ENCODE measurements at places on chromosomes 6 and 20.

DNA sequence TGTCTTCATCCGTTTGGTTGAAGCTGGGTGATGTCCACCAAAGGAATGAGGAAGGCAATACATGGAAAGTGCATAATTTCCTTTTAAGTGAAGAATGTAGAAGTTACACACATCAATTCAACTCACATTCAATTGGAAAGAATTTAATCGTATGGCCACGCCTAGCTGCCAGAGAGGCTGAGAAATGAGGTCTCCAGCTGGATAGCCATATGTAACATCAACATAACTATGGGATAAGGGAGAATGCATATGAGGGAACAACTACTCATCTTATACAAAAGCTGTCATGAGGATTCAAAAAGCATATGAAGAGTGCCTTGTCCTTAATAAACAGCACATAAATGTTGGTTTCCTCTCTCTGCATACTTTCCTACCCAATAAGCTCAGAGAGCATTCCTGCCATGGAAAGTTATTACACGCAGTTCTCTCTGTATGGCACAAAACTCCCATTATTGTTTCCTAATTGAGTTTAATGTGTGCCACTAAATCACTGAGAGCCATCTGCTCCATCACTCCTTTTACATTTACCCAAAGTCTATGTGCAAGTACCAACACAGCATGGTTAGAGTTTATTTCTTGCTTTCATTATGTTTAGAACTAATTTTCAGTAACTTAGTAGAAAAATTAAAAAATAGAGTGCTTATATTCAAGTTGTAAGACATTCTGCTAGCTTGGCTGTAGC is 21.4 kb upstream of the TFAP2D start:
- DNase-seq: no peak

GRCh38 chr6:153963352-153963751 is 75.7 kb upstream of the OPRM1 start:
- no peak for DNase-seq

DNA sequence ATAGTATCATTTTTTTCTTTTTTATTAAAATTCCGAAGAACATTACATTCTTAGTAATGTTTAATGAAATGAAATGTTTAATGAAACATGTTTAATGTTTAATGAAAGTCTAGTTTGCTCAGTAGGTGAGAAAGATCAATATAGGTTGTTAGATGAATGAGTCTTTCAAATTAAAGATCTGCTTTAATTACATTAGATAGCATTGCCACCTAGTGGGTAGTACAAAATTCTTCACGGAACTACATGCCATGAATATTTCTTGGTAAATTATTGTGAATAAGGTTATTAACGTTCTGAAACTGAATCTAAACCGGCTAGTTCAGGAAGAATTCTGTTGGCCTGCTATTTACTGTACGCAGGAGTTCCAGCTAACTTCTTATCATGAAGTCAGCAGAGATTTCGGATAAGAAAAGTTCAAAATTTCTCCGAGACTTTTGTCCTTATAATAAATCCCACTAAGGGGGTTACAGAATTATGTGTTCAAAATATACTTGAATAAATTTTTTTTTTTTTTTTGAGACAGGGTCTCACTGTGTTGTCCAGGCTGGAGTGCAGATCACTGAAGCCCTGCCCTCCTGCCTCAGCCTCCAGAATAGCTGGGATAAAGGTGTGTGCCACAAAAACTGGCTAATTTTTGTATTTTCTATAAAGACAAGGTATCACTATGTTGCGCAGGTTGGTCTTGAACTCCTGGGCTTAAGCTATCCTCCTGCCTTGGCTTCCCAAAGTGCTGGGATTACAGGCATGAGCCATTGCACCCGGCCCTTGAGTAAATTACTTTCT is 7.9 kb upstream of the GMNN start:
- no peak for DNase-seq

- DNase-seq: no peak
Observed at GRCh38 chr6:124033501-124033900, 229.8 kb downstream of the NKAIN2 start.

DNA sequence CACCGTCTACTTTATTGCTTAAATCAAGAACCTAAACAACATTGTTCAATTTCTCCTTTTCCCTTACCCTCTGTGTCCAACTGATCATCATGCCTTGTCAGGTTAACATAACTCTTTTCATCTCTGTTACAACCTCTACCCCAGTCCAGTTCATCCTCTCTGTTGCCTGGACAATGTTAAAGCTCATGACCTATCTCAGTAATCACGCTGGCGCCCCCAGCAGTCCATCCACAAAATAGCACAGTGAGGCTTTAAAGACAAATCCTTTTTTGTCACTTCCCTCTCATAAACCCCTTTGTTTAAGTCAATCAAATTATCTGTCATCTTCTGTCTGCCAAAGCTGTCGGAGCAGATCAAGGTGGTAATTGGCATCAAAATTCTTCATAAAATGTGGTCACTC is 140.1 kb downstream of the QKI start:
- DNase-seq: peak; percentile 23

DNA sequence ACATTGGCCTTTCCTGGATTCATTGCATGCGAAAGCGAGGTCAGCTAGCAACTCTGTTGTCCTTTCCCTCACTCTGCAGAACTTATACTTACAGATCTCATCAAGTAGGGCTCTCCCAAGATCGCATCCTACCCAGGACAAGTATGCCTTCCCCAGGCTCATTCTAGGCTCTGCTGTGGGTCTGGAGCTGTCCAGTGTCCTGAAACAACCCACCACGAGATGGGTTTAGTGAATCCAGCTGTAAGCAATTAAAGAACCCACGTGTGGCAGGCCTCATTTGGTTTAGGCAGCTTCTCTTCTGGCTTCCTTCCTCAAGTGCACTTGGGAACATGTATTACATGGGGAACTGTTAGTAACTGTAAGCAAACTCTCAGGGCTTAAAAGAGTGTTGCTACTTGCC is 406.5 kb upstream of the CHD6 start:
- DNase-seq: no peak

GRCh38 chr20:56957737-56958553 is 308.5 kb downstream of the BMP7 start:
- DNase-seq: no peak

DNA sequence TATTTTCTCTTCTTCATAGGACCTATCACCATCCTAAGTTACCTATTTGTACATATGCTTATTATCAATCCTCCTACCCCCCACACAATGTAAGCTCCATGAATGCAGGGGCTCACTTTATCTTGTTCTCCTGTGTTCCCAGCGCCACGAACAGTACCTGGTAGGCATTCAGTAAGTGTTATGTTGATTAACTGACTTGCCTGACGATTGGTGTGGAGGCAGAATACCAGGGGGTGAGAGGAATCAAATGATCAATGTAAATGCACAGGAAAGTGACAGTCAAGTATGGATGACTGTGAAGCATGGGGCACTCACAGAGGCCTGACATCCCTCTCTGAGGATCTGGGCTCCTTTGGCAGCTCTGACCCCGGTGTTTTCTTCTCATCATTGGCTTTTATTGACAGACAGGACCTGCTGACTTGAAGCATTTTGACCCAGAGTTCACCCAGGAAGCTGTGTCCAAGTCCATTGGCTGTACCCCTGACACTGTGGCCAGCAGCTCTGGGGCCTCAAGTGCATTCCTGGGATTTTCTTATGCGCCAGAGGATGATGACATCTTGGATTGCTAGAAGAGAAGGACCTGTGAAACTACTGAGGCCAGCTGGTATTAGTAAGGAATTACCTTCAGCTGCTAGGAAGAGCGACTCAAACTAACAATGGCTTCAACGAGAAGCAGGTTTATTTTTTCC is 6.1 kb upstream of the IFT52 start:
- peak; percentile 66 for DNase-seq

- DNase-seq: peak; percentile 100
Observed at GRCh38 chr6:133609415-133610226, 279.3 kb upstream of the TCF21 start.

GRCh38 chr6:30093951-30094661 is 18.5 kb upstream of the RNF39 start:
- DNase-seq: no peak

DNA sequence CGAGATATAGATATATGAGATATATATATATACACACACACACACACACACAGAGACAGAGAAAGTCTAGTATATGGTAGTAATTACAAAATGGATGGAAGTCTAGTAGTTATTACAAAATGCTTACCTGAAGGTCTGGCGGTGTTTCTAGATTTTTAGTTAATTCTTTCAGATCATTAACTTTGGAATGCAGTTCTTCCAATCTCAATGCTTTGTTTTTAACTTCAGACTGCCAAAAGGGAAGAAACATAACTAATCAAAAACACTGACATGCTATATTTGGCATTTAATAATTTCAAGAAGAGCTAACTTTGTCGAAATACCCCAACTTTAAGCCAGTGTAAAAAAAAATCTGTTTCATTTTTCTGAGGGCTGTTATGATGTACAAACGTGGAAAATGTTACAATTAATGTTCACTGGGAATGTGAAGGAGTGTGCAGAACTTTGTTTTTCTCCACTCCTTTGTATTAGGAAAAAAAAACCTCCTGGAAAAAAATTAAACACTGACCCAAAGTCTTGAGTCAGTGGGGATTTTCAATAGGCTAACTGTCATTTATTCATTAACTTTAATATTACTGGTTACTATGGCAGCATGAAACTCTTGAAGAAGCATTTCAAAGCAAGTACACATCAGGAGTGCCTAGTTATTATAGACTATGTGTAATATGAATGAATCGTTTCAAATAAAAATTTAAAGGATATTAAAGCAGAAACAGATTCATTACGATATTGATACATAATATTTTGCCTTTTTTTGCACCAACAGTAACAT is 232.9 kb downstream of the SYNE1 start:
- no peak for DNase-seq

DNA sequence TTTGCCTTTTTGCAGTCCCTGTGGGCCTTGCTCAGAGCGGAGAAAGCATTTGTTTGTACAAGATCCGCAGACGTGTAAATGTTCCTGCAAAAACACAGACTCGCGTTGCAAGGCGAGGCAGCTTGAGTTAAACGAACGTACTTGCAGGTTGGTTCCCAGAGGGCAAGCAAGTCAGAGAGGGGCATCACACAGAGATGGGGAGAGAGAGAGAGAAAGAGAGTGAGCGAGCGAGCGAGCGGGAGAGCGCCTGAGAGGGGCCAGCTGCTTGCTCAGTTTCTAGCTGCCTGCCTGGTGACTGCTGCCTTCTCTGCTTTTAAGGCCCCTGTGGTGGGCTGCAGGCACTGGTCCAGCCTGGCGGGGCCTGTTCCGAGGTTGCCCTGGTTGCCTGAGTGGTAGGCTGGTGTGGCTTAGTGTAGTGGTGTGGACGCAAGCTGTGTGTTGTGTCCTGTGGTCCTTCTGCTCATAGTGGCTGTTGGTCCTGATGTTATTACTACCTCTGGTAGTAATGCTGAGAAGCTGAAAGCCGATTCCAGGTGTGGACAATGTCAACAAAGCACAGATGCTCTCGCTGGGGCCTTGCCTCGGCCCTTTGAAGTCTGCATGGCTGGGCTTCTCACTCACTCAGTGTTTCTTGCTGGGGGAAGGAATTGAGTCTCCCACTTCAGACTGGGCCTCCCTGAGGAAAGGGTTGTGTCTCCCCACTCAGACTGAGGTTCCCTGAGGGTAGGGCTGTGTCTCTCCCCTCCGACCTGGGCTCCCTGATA is 12.1 kb downstream of the VEGFA start:
- no peak for DNase-seq

DNA sequence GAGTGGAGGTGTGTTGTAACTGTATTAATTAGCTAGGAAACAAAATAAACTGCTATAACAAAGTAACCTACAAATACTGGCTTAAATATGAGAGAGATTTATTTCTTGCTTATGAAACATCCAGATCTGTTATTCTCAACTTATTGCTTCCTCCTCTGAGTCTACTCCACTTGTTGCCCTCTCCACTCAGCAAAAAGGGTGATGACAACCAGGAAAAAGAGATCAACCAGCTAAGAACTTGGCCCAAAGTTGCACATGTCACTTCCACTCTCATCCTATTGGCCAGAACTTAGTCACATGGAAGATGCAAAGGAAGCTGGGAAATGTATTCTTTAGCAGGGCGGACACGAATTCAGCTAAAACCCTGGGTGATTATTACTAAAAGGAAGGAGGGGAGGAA is 5.2 kb upstream of the TP53RK start:
- no peak for DNase-seq

- DNase-seq: no peak
Observed at GRCh38 chr6:151452750-151453427, 963 bp upstream of the RMND1 start.

- DNase-seq: peak; percentile 57
Observed at GRCh38 chr20:881051-881782, 34.9 kb downstream of the ANGPT4 start.

GRCh38 chr6:140083375-140083774 is 708.9 kb upstream of the CITED2 start:
- no peak for DNase-seq

DNA sequence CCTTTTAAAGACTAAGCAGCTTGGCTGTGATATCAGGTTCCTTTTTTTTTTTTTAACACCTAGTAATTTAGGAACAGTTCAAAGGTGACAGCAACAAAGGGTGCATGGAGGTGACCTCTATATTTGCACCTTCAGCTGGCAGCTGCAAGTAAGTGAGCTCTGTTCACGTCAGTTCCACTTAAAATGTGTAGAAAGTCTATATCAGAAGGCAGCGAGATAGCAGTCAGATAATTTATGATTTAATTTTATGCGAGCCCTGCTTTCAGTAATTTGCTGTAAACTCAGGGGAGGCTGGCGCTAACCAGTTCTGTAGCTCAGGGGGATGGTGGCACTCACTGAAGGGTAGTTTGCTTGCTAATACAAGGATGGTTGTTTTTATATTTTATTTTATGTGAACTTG is 602.8 kb upstream of the MMS22L start:
- DNase-seq: no peak

GRCh38 chr6:6003621-6004366 is 2.9 kb downstream of the NRN1 start:
- DNase-seq: no peak

GRCh38 chr6:158244373-158244772 is 67.9 kb upstream of the TULP4 start:
- no peak for DNase-seq

DNA sequence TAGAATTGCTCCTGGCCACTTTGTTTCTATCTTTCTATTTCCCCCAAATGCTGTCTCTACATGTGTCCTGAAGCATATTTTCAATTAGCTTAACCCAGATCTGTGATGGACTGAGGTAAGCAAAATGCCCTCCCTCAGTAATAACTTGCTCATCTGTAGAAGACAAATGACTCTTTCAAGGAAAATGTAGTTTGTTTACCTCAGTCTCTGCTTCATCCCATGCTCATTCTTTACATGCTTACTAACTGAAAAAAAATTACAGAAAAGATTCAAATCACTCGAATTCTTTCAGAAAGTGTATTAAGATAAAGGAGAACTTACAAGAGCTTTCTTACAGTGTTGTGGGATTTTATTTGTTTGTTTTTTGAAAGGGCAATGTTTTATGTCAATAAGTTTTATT is 531.1 kb downstream of the LMBRD1 start:
- no peak for DNase-seq

- DNase-seq: no peak
Observed at GRCh38 chr6:7080311-7080710, 27.4 kb upstream of the RREB1 start.

GRCh38 chr6:159450815-159451465 is 242.1 kb downstream of the SOD2 start:
- no peak for DNase-seq

GRCh38 chr6:16060039-16060438 is 68.8 kb upstream of the MYLIP start:
- DNase-seq: no peak

- DNase-seq: no peak
Observed at GRCh38 chr20:9038791-9039535, 29.9 kb upstream of the PLCB4 start.
